Omental fat pad (tissue), 4 donors: ENCODE measurements at places on chromosomes 3 and 15. TPM values are rescaled to one million over a fixed set of nuclear protein-coding genes. Genes with fewer than 3 reads are reported as not detected.

GRCh38 chr15:35737441-35737840, 191.5 kb upstream of the DPH6 start:
- DNase-seq: no peak

GRCh38 chr3:54481606-54482365, 359.4 kb downstream of the CACNA2D3 start:
- DNase-seq: no peak

GRCh38 chr3:50786631-50787030, 111.9 kb downstream of the DOCK3 start:
- DNase-seq: no peak

GRCh38 chr15:68935400-68935937, 5.1 kb downstream of the SPESP1 start:
- no peak for DNase-seq

DNA sequence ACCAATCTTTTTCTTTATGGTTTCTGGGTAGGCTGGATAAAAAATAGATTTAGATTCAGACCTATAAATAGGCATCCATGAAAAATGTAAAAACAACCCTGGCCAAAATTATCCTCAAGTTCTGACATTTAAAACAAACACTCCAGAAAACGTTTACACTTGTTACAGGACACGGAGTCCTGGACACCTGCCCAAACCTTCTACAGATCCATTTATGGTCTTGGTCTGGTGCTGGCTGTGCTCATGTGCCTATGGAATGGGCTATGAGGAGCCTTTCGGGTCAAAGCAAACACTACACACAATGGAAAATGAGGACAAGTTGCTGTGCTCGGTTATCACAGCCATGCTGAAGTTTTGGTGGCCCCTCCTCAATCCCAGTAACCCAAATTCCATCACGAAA, 108.1 kb downstream of the PDZRN3 start:
- DNase-seq: no peak

- no peak for DNase-seq
These were observed 56.0 kb upstream of the HACD2 start for GRCh38 chr3:123640740-123641462.

DNA sequence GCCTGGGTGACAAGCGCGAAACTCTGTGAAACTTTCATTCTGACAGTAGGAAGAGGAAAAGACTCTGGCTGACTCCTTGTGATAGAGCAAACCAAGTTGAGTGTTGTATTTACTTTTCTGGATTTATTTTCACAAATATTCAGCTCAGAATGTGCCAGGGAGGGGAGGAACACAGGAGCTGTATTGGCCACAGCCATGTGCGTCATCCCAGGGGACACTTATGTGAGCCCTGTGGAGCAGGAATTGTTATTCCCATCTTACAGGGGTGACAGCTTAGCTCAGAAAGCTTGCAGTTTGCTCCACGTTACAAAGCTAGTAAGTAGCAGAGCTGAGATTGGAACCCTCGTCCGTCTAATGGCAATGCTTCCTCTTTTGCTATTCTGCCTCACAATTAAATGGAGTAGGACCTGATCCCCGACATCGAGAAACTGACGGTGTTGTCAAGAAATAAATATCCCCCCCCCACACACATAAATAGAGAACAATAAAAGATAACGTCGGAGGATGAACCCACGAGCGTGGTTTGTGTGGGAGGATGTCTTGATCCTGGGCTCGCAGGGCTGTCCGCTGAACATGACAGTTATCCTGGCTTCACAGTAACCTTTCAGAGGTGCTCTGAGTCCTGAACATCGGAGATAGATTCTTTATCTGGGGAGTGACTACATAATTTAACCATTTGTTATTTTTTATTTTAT, 151.6 kb upstream of the CTDSPL start:
- DNase-seq: no peak

- DNase-seq: no peak
These were observed 32.0 kb downstream of the ADAMTSL3 start for GRCh38 chr15:83685916-83686332.

- DNase-seq: no peak
These were observed 10.4 kb upstream of the ZNF662 start for GRCh38 chr3:42895580-42895868.

- no peak for DNase-seq
These were observed 229.7 kb upstream of the ICE2 start for GRCh38 chr15:60708684-60709083.

DNA sequence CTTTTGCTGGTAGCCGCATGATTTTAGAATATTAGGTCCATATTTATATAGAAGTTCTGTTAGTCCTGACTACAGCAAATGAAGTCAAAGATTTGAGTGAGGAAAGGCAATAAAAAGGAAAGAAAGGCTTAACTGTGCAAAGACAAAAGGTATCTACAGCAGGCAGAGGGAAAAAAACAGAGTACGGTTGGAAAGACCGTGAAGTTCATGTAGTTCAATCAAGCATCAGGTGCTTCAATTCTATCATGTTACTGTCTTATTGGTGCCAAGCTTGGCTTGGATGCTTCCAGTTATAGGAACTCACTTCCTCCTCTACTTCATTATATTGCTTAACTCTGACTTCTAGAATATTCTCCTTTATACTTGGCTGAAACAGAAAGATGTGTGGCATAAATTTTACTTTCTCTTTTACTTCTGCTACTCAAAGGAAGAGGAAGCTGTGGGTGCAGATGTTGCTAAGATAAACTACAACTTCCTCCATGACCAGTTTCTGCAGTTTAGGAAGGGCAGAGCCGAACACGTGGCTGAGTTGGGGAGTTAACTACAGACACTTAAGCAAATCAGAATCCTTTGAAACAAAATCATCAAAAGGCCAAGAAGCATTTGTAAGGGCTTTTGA, 72.6 kb upstream of the ZBED2 start:
- DNase-seq: no peak

- no peak for DNase-seq
These were observed 21.6 kb downstream of the PLA2G4B start for GRCh38 chr15:41860049-41860828.

The UROC1 gene
- not detected for total RNA-seq

The ZCWPW2 gene
- not detected for total RNA-seq

The TEX55 gene
- total RNA-seq: not detected

The CCNL1 gene
- total RNA-seq: 875 TPM

The AMOTL2 gene
- total RNA-seq: 201 TPM

The ARGFX gene
- total RNA-seq: not detected

The CAMP gene
- not detected for total RNA-seq

The MKRN2OS gene
- not detected for total RNA-seq

The CCNB2 gene
- total RNA-seq: 1.1 TPM
